ENCODE measurements at places on chromosomes 4 and X.

- no peak for DNase-seq
Measured at GRCh38 chrX:75781611-75782010, 3.4 kb downstream of the MAGEE2 start.

- no peak for DNase-seq
Measured at GRCh38 chrX:44011506-44011905, 38.3 kb upstream of the NDP start.

DNA sequence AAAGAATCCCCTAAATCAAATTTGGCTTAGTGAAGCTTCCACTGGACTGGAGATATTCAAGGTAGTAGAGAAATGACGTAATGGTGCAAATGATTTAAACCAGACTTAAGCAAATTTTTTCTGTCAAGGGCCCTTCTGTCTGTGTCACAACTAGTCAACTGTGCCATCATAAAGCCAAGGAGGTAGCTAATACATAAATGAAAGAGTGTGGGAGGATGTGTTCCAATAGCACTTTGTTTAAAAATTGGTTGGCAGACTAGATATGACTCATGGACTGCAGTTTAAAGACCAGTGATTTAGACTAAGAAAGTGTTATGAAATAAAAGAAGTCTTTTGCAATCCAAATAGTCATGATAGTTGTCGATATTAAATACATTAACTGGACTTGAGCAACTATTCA is 24.3 kb upstream of the TEX13C start:
- no peak for DNase-seq

DNA sequence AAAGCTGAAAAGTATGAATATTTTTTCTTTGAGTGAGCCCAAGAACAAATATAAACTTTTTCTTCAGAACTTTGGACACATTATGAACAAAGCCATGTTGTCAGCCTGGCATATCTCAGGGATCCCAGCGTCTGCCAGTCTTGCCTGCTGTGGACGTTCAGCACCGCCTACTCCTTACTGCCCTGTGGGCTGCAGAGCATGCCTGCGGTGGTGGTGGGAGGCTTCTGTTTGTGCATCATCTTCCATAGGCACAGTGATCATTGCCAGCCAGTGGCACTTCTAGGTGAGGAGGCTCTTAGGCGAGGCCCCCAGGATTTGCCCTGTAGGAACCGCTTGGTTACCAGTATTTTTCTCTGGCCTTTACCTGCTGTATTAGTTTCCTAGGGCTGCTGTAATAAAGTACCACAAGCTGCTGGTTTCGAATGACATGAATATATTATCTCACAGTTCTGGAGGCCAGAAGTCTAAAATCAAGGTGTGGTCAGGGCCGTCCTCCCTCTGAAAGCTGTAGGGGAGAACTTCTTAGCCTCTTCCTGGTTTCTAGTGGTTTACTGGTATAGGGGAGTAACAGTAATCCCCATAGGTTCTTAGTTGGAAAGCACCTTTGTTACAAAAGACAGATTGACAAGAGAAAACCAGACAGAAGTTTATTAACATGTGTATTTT is 15.4 kb downstream of the ANXA3 start:
- no peak for DNase-seq

GRCh38 chr4:56650262-56651055 is 30.6 kb downstream of the HOPX start:
- DNase-seq, result no peak

- DNase-seq, result no peak
Measured at GRCh38 chr4:145805490-145805889, 125.5 kb downstream of the C4orf51 start.

GRCh38 chr4:77152421-77152820 is 4.6 kb upstream of the CCNG2 start:
- no peak for DNase-seq

DNA sequence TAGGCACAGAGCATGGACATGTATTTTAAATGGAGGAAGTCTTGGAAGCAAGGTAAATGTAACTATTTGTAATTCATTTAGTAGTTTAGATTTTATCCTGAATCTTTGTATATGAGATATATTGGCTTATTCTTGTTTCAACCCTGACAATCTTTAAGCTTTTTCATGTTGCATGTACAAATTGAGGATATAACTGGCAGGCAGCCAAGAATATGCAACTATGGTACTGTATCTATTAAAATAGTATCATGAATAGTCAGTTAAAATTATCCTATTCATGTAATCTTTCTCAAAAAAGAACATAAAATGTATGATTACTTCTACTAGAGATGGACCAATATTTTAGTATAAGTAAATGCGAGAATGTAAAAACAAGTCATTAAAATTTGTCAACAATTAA is 1141.5 kb downstream of the PCDH18 start:
- DNase-seq, result no peak

Measured in NCI-H1417 treated with DMSO at 0.1 percent for 48 hours (cell line).